ENCODE measurements at places on chromosomes 6 and 20.

GRCh38 chr6:44250067-44250717, 3.3 kb downstream of the HSP90AB1 start:
- no peak for DNase-seq

- no peak for DNase-seq
These were observed 17.1 kb downstream of the SULF2 start for GRCh38 chr20:47768016-47768824.

DNA sequence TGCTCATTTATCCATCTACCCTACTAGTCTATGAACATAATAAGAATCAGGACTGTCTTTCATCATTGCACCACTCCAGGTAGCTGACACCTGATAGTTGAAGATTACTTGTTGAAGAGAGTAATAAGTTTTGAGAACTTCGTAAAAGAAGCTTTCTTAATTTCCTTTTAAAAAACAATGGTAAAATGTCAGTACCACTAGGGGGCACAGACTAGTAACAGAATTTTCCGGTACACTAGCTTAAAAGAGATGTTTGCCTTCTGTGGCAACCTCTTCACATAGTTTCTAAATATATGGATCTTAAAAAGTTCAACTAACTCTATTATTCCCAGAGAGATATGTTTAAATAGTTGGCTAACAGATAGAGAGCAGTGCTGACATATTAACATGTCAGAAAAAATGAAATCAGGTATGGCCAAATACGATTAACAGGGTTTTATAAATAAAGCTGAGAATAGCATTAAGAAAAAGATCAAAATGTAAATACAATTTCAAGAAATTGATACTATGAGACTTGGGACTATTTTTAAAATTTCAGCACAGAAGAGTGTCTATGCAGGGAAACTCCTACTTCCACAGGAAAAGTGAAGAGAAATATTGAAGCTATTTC, 5.4 kb upstream of the KCNQ5 start:
- DNase-seq: no peak

- no peak for DNase-seq
These were observed 51.8 kb downstream of the CDH26 start for GRCh38 chr20:60009826-60010616.

DNA sequence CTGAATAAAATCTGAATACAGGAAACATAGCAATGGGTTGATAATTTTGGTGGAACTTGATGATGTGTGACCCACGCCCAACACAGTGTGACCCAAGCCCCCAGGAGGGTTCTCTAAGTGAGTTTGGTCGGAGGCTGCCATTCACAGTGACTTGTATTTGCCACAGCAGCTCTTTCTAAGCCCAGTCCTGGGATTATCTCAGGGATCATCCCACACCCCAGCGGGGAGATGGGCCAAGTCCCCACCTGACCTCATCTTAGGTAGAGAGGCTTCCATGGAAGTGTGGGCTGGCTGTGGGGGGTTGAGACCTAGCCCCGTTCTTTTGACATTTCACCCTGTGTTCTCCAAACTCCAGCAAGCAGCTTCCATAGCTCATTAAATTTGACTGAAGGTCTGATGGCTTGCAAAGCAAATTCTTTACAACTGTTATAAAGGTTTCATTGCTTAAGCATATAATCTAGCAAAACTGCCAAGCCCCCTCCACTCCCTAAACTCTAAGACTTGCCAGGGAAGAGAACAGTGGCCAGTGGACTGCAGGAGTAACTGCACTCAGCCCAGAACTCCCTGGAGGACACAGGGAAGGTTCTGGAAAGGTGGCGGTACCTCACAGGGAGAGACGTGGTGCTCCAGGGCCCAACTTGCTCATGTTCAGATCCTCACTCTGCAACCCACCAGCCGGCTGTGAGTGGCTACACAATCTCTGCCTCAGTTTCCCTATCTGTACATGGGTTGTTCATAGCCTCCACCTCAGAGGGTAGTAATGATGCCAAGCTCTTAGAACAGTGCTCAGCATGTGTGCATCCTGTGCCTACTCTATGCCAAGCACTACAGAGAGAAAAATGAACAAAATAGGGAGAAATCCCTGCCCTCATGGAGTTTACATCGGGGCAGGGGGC, 1.0 kb upstream of the PCK1 start:
- DNase-seq: no peak
